ENCODE measurements at places on chromosomes 6 and 20. TPM values are rescaled to one million over a fixed set of nuclear protein-coding genes. Genes with fewer than 3 reads are reported as not detected.

NRSN1 gene
- not detected for total RNA-seq

MYT1 gene
- total RNA-seq = not detected

MARCKS gene
- 0.68 TPM for total RNA-seq

PAK5 gene
- not detected for total RNA-seq

CHRNA4 gene
- not detected for total RNA-seq

EDN3 gene
- 0.92 TPM for total RNA-seq

BNIP5 gene
- total RNA-seq = not detected

OPRM1 gene
- not detected for total RNA-seq

MLN gene
- total RNA-seq = not detected

DNA sequence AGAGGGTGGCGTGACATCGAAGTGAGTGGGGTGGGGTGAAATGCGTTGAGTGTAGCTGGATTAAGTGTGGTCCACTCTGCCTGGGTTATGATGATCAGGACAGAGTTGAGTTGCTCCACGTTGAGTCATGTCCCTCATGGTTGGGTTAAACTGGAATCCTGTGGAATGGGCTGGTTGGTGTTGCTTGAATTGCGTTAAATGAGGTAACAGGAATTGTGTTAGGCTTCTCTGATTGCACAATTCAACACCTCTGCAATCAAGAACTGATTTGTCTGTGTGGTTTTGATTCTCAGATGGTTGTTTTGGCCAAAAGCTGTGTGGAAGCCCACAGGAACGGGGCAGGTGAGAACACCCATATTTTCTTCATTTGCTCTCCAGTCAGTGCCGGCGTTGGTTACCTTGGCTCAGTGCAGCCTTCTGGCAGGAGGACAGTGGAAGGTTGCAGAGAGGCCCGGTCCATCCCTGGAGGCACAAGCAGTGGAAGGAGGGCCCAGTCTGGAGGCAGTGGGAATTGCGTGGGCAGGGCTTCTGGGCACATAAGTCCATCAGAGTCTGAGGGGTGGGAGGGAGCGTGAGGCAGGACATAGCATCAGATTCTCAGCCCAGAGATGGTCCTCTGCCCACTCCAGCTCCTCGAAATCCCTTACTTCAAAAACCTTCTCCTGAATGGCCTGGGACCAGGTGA is 11.6 kb downstream of the NOTCH4 start:
- no peak for DNase-seq

DNA sequence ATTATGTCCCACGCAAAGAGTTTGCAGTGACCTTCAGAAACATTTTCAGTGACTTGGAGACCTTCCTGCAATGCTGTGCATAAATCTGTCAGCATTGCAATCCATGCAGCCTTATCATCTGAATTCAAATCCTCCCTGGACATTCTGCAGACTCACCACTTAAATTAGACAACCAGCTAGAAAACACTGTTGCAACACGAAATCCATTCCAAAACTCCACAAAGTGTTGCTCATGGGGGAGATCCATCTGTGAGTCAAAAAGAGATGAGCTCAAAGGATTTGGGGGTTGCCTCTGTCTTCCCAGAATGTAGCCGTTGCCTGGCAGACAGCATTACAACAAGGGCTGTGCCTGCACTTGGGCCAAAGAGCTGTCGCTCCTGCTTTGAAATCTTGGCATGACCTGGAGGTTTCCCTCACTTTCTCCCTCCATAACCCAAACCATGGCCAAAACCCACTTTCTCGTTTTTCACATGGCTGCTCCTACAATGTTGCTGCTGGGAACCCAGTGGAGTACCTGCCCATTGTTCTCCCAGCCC is 163.5 kb upstream of the CDYL start:
- DNase-seq = no peak

GRCh38 chr6:67031451-67031850 is 1324.4 kb upstream of the EYS start:
- no peak for DNase-seq

DNA sequence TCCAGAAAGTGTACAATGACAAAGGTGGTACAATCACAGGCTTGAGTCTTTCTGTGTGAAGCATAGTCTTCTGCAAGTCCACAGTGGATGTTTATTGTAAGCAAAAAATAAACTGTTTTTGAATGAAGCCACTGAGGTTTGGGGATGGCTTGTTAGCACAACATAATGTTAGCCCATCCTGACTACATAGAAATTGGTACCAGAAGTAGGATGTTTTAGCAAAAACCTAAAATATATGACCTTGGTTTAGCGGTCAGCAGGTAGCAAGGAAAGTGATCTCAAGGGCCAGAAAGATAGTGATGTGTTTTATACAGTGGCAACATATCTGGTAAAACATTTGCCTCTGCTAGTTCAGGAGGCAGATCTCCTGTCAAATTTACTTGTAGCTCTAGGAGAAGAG is 15.8 kb downstream of the PLAGL1 start:
- DNase-seq = no peak

DNA sequence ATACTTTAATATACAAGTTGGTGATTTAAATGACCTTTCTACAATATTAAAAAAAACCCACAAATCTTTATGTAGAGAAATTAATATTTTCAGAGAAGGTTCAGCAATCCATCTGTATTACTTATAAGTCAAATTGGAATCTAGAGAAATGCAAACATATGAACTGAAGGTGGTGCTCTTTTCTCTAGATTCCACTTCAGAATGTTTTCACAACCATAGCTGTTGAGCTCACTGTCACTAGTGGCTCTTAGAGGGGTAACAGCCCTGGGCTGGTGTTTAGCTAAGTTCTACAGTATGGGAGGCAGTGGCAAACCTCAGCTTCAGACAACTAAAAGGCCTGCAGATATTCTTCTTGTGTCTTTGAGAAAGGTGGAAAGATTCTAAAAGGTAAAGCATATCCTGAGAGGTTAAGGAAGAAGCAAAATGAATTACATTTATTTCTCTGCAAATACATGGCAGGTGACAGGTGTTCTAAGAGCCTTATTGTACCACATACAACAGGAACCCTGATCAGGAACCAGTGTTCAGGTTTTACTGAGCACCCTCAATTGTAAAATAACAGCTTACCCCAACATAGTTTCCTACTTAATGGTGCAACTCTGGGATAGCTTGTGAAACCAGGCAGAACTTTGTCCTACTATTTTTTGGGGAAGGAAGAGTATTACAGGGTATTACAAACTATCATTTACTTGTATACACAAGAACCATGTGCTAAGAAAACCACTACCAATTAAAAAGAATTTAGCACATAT is 56.6 kb upstream of the SAMHD1 start:
- DNase-seq = no peak

DNA sequence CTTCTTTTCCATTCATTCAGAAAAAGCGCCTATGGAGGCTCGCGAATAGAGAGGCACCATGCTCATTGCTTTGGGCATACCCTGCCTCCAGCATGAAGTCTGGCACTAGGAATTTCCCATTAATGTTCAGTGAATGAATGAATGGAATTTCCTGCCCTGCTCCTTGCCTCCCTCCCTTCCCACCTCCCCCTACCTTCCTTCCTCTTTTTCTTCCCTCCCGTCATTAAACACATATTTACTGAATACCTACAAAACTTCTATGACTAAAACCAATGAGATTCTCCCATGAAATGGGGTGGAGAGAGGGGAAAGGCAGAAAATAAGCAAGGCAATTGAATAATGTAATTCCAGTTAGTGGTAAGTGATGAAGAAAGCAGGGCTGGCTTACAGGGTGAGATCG is 213.8 kb upstream of the AGPAT4 start:
- DNase-seq = no peak

GRCh38 chr6:53813096-53813495 is 18.3 kb downstream of the LRRC1 start:
- no peak for DNase-seq

DNA sequence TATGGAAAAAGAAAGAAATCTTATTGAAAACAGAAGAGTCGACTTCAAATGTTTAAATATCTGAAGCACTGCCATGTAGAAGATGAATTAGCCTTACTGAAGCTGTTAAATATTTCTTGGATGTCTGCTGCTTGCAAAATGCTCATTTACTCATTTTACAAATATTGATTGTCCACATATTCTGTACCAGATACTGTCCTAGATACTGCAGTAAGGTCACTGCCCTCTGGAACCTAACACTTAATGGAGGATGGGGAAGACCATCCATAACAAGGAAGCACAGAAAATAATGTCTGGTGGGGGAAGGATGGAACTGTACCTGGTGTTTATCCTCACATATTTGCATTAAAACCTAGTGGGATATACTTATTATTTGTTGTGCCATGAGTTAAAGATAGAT is 99.0 kb downstream of the RCAN2 start:
- no peak for DNase-seq

- no peak for DNase-seq
Measured at GRCh38 chr20:16072220-16072619, 501.0 kb downstream of the KIF16B start.

GRCh38 chr6:26457264-26457805 is 420 bp upstream of the BTN2A1 start:
- DNase-seq = no peak

- DNase-seq = no peak
Measured at GRCh38 chr20:59163631-59164530, at the start of gene ZNF831. TSS of gene ZNF831 (plus strand) at chr20:59163821. CDS start at chr20:59191020, 27,199 bp downstream.

DNA sequence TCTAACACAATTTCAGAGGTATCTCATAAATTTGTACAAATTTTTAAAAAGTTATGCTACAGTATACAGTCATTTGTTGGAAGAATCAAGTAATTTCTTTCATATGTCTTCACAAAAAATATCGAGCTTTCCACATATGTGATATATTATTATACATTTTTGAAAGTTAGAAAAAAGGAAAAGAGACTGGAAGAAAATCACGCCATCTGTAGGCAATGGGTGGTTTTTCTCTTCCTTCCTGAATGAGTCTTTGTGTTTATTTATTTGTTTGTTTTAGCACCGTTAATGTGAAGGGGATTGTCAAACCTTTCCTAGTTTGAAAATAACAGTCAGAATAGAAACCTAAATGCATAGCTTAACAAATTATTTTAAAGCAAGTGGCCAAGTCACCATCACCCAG is 130.6 kb downstream of the SYNDIG1 start:
- DNase-seq = no peak

DNA sequence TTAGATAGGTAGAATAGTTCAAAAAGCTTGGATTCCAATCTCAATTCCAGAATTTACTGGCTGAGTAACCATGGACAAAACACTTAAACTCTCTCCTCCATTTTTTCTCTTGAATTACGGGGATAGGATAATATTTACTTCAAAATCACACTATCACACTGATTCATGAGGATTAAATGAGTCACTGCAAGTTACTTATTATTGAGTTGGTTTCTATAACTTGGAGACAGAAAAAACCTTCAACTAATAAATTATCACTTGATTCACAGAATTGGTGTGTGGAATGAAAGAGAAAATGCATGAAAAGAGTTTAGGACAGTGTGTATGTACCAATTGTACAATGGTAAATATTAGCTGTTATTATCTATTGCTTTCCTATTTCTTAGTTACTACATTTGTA is 585.2 kb downstream of the PHF3 start:
- no peak for DNase-seq

DNA sequence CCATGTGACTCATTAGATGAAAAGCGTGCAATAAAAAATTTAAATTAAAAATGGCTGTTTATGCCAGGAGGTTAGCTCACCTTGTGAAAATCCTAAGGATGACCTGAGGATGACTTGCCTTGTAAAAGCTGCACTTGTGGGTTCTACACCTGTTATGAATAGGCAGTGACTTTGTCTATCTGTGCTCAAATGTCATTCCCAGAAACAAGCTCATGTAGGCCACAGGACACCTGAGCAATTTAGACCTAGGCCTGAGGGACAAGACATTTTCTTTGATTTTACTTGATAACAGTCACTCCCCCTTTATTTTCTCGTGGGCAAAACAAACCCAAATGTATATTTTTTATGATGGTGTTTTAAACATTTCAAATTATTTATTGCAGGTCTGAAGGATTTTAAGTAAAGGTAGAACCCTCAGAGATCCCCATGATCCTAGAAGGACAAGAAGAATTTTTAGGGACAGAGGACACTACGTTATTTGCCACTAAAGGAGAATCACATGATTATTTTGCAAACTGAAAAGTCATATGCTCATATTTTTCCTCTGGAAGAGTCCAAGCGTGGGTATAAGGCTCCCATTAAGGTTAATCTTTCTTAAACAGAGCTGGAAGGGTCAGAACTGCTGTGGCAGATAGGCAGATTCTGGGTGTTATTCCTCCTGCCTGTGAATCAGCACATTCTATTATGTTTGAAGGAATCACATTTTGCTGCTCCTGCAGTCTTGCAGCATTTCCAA is 277.5 kb upstream of the MAN1A1 start:
- DNase-seq = no peak

DNA sequence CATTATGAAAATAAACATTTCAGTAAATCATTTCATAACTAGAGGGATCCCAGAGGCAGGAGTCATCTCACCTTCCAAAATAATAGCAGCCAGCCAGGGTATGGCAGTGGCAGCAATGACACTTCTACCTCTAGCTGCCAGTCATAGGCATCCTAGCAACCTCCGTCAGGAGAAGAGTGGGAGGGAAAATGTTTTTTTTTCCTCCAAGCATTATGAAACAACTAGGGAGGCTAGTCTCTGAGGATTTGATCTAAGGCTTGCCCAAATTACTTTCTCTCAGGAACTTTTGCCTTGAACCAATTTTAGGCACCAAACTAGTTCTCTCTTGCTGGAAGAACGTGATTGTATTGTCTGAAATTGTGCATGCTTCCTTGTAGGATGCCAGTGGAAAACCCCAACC is 208.7 kb upstream of the PREP start:
- DNase-seq = no peak

GRCh38 chr6:89792881-89793280 is 26.7 kb downstream of the MDN1 start:
- DNase-seq = no peak

DNA sequence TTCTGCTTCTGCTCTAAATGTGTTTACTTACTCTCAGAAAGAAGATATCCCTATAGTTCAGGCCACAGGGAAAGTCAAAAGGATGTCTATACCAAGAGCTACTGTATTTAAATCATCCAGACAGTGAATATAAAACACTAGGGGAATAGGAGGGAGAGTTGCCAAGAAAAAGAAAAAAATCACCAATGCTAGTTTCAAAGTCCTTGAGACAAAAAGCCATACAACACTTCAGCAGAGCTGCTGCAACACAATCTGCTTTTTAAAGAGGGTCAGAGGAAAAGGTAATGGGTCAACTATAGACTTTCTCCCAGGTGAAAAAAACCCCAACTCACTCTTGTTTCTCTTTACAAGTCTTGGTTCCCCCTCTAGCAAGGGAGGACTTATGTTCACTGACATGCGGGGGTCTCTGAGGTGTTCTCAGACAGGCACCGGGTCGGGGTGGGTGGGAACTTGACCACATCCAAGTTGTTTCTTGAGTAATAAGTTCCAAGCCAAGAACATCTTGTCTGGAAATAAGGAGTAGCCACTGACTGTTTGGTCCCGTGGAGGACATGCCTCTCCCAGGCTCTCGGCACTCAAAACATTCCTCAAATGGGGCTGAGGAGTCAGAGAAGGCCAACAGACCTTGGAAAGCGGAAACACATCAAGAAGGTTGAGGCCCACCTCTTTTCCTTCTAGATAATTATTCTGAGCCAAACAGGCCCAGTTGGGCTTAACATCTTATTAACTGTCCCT is 47.7 kb downstream of the GJA10 start:
- no peak for DNase-seq

All from T-helper 17 cell (primary cell).